ENCODE measurements at places on chromosomes 16 and 17.

DNA sequence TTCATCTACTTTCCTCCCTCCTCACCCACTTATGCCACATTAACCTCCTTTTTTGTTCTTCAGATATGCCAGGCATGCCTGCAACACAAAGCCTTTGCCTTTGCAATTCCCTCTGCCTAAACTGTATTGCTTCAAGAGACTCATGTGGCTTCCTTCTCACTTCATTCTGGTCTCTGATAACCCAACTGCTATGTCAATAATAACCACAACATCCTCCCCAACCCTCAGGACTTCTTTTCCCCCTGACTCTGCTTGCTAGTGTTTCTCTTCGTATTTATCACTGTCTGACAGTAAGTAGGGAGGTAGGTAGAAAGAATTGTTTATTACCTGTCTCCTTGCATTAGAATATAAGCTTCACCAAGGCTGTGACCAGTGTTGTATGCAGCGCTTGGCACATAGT lies 22.4 kb downstream of the RBL2 start:
- DNase-seq, result no peak

GRCh38 chr17:28737770-28738679 lies 5.8 kb upstream of the TRAF4 start:
- no peak for DNase-seq

- DNase-seq, result no peak
Observed at GRCh38 chr17:66351033-66351432, 48.6 kb downstream of the PRKCA start.

- DNase-seq, result no peak
Observed at GRCh38 chr17:30389756-30390300, 11.1 kb downstream of the CPD start.

DNA sequence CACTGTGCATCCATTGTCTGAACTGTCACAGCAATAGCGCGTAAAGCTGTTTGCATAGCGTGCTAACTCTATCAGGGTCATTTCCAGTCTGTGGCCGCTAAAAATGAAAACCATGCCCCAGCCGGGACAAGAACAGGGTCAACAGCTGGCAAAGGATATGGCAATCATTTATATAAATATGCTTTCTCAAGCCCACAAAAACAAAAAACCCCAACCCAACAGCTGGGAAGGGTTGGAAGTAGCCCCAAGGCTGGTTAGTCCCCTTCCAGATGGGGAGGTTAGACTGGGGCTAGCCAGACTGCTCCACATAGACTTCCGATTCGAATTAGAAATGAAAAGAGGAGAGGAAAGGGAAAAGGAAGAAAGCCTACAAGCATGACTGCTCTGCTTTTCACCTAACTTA lies 203.3 kb upstream of the TBX2 start:
- DNase-seq, result no peak

- no peak for DNase-seq
Observed at GRCh38 chr17:75876938-75877751, 1.2 kb downstream of the TRIM47 start.

DNA sequence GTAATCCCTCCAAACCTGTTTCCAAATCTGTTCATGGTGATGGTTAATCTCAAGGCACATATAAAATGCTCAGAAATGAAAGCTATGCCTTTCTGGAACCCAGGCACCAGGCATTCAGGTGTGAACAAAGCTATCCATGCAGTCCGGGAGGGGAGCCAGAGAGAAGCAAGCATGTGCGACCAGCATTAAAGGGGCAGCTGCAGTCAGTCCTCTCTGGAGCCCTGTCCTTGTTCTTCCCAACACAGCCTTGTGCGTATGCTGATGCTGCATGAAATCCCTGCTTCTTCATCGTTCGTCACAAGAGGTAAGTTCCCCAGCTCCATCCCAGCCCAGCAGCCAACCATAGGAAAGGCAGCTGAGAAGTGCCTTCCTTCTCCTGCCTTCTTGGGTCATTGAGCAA lies 148.7 kb downstream of the GRIN2A start:
- DNase-seq, result no peak
